ENCODE measurements at places on chromosomes 6 and 20.

GRCh38 chr6:1971612-1972011 lies 273.8 kb downstream of the GMDS start:
- DNase-seq = no peak

DNA sequence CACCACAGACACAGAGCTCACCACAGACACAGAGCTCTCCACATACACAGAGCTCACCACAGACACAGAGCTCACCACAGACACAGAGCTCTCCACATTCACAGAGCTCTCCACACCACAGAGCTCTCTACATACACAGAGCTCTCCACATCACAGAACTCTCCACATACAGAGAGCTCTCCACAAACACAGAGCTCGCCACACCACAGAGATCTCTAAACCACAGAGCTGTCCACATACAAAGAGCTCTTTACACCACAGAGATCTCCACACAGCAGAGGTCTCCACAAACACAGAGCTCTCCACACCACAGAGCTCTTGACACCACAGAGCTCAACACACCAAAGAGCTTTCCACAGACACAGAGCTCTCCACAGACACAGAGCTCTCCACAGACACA lies 55.8 kb downstream of the ERMARD start:
- no peak for DNase-seq

DNA sequence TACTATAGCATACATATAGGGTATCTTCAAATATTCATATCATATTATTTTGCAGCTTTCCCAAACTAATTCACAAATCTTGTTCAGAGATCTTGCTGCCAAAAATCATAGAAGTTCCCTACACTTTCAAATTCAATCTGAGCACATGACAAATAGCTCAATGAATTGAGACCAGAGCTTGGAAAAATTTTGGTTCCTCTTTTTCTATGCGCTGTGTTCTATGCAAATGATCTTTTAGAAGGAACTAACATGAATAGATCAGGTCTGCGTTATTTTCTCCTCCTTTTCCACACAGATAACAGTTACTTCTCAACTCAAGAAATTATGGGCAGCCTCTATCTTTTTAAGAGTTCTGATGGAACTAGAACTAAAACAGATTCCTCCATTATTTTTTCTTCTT lies 316.3 kb downstream of the ARHGAP18 start:
- no peak for DNase-seq

GRCh38 chr6:166419286-166419685 lies 36.5 kb upstream of the MPC1 start:
- no peak for DNase-seq

Data from NCI-H2029 treated with DMSO at 0.1 percent for 48 hours (cell line).